ENCODE measurements at places on chromosomes 2 and 18.

DNA sequence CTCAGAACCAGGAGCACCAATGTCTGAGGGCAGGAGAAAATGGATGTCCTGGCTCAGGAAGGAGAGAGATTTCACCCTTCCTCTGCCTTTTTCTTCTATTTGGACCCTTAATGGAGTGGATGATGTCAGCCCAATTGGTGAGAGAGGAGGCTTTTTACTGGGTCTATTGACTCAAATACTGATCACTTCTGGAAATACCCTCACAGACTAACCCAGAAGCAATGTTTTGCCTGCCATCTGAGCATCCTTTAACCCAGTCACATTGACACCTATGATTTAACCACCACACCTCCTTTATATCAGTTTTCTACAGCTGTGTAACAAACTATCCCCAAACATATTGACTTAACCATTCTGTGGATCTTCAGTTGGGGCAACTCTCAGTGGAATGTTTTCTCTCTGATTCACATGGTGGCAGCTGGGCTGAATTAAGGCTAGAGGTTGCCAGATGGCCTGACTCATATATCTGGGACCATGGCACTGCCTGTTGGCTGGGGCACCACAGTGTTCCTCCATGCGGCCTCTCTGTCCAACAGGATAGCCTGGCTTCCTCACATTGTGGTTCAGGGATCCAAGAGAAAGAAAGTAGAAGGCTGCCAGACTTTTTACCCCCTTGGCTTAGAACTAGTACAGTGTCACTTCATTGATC is 18.2 kb upstream of the MBOAT2 start:
- DNase-seq: no peak

GRCh38 chr2:24825883-24826772 is 32.9 kb downstream of the CENPO start:
- DNase-seq: no peak

DNA sequence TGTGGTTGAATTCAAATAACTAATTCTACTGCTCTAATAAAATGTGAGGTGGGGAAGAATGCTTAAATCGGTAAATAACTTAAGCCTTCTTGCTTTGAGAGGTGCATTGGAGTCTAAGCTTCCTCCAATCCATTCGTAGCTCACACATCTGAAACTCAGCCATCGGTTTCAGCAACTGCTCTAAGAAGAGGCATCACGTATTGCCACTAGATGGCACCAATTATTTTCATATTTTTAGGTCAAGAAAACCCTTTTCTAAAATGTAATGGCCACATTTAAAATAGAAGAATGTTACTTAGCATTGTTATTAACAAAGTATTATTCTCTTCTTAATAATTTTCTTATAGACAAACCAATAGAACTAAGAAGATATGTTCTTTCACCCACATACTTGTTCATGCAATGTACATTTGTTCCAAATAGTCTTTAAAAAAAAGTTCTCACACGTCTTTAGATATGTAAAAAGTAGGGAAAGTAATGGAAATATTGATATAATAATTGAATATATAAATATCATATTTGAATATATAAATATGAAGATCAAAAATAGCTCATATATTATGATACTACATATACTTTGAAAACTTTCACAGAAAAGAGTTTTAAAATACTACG is 229.8 kb downstream of the CCDC178 start:
- peak; percentile 40 for DNase-seq

- no peak for DNase-seq
These were observed 1.1 kb downstream of the UGT1A1 start for GRCh38 chr2:233761040-233761769.

DNA sequence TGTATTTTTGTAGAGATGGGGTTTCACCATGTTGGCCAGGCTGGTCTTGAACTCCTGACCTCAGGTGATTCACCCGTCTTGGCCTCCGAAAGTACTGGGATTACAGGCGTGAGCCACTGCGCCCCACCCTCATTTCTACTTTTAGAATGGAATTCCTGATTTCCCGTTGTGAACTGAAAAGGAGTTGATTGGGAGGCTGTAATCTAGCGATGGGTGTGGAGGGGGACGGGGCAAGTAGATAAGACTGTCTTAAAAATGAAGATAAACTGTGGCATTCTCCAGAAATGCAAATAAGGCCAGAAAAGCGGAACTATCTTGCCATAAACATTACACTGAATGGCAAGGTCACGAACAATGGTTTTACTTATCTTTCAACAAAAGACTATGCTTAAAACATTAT is 135.4 kb downstream of the TRIB2 start:
- DNase-seq: no peak

GRCh38 chr2:170177950-170178781 is at the start of gene MYO3B:
Gene MYO3B, plus strand, starts transcription at chr2:170178147. Its CDS starts 141 bp downstream, at chr2:170178288.
- DNase-seq: peak; percentile 71

DNA sequence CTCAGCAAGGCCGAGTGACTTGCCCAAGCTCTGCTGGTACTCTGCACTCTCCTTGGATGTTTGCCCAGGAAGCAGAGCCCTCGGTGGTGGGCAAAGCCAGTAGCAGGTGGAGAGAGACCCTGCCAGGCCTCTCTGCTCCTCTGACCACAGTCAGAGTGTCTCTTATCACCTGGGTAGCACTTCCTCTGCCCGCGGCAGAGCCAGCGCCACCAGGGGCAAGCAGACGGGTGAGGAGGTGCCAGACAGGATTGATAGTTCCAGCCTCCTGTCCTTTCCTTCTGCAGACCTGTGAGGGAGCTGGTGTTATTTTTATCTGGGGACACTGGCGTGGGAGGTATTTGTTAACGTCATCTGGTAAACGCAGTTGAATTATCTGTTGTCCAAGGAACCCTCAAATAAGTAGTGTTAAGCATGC is 152.9 kb downstream of the SMAD7 start:
- no peak for DNase-seq

DNA sequence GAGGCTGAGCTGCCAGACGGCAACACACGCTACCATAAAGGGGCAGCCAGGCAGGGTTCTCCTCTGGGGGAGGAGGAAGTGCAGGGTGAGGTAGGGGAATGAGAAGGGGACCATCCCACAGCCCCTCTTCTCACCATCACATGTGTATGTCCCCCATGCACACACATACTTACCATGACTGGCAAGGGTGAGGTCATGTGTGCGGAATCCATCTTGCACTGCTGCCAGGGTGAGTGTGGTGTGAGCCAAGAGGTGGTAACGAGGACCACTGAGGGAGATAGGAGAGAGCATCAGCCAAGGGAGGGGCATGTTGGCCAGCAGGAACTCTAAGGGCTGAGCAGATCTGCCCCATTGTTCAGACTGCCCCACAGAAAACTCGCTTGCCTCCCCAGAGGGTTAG is 7.1 kb downstream of the WDR54 start:
- DNase-seq: no peak

DNA sequence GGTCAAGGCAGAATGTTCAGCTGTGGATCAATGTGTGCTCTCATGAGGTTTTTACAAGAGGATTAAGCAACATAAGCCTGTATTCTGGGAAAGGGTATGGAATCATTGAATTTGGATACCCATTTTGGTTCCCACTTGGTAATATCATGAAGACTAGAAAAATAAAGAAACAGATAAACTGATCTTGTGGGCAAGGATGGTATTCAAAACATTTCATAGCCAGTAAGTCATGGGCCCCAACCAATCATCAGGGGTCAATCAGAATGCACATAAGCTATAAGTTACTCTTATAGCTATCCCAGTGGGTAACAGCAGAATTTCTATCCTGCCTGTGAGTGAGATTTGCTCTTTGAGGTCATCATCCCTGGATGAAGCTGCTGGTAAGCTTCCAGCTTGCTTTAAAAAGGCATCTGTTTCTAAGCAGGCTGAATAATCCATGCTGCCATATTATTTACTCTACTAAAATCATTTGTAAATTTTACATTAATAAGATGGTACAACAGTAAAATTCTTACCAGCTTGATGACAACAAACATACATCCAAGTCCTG is 291.2 kb downstream of the RAD51AP2 start:
- DNase-seq: no peak

GRCh38 chr2:60459851-60460250 is 93.6 kb downstream of the BCL11A start:
- DNase-seq: no peak

- no peak for DNase-seq
These were observed 44.7 kb downstream of the TTC32 start for GRCh38 chr2:19857100-19857499.

DNA sequence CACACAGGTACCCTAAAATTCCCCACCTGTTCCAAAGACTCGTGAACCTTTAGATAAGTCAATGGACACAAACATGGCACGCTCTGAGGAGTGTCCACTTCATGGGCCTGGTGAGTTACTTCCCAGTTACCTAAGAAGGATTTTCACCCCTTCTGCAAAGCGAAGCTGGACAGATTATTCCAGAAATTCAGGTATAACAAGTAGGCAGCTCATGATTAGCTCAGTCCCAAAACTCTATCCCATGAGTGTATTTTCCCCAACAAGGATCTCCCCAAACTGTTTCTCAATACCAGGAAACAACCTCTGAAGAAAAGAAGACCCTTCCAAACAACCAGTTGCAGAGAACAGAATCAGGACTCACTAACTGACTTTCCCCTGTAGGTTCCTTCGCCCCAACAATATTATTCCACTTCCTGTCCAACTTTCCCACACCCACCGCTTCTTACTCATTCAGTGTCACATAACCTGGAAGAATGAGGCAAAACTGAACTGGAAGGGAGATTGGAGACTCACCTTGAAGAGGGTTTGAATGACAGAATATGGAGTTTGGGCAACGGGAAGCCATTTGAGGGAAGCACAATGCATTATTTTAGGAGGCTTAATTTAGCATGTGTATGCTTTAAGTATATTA is 120.1 kb downstream of the ANTXR1 start:
- DNase-seq: no peak

DNA sequence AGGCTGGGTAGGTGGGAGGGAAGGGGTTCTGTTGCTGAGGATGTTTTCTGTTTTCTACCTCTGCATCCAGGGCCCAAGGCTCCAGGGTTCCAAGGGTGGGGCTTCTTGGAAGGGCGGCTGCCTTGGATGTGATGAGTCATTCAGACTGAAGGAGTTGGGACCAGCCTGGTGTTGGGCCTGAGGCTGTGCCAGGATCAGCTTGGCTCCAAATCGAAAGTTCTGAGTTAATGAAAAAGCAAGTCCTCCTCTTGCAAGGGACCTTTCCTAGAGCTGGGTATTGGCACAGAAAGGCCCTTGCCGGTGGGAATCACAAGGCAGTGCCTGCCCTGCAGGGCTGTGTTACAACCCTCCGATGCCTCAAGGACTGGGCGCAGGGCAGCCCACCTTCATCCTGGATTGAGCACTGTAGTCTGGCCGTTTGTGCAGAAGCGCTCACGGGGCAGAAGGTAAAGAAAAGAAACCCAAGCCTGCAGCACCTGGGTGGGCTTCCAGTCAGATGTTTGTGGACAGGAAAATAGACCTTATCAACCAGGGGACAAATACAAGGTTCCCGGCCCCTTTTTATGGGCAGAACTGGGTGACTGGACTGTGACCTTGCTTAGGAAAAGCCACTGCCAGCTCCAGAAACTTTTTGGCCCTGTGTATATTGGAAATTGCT is 52.5 kb upstream of the MCFD2 start:
- DNase-seq: peak; percentile 81

- no peak for DNase-seq
These were observed 293.5 kb downstream of the RNF144A start for GRCh38 chr2:7210712-7211111.

DNA sequence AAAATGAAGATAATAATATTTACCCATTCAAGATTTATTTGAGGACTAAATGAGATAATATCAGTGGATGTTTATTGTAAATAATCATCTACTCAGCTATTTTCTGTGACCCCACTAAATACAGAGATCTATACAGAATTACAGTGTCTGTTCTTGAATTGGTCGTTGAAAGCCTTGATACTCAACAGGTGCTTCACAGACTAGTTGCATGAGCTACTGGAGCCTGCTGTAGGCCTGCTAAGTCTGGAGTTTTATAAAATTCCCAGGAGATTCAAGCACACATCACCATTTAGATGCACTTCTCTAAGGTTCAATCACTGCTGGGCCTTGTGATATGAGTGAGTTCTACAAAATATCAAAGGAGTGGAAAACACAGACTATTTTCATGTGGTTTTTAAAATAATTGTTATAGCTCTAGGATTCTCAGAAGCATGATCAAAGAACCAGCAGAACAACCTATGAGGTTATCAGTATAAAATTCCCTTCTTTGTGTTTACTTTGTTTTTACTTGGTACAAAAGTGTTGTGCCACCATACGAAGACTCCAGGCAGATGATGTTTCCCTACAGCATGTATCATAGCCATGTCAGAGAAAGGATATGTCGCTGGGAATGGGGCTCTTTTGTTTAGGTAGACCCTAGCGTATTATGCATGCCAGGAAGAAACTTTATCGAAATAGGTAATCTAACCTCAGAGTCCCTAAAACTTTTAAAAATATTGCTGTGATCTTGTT is 7.1 kb downstream of the SULT1C4 start:
- no peak for DNase-seq

DNA sequence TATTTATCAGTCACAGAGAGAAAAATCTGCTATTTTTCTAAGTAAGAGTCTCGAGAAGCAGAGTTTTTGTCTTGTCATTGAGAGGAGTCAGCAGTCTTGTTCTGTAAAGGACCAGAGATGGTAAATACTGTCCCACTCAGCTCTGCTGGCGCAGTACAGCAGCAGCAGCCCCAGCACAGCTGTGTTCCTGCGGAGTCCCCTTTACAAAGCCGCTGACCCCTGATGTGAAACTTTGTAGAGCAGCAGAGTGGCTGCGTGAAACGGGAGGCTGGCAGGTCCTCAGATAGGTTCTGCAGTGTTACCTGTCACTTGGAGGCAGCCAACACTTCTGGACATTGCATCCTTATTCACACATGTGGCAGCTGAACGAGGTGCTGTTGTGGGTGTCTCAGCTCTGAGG is 45.2 kb downstream of the TMEM185B start:
- no peak for DNase-seq

- peak; percentile 34 for DNase-seq
These were observed 323.9 kb downstream of the XIRP2 start for GRCh38 chr2:167212014-167212648.

DNA sequence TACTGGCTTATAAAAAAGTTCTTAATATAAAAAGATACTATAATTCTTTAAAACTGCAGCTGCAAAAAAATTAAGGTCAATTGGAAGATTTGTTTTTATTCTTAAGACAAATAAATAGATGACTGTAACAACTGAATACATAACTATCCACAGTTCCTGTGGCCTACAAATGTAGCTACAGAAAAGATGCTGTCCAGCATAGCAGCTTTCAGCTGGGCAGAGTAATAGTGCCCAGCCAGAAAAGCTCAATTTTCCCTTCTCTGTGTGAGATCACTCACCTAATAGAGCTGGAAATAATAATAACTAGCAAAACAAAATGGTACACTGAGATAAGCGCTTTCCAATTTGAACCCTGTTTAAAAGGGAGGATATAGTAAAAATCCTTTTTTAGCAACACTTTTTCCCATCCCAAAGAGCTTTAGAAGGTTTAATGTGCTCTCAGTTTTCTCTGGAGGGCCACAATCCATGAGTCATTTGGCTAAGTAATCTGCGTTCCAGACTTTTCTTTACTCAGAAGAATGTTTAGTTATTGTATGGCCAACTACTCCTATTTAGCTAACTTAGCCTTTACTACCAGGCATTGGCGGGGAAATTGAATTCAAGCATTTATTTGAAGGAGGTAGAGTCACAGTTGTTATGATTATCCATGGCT is 158.1 kb upstream of the SLC39A10 start:
- DNase-seq: no peak

All from astrocyte of the cerebellum (primary cell).